ENCODE measurements at places on chromosomes 3 and 15.

- no peak for DNase-seq
These were observed 7.7 kb upstream of the KCTD6 start for GRCh38 chr3:58484045-58484721.

- DNase-seq = no peak
These were observed 61.6 kb downstream of the RAB7A start for GRCh38 chr3:128787256-128788253.

DNA sequence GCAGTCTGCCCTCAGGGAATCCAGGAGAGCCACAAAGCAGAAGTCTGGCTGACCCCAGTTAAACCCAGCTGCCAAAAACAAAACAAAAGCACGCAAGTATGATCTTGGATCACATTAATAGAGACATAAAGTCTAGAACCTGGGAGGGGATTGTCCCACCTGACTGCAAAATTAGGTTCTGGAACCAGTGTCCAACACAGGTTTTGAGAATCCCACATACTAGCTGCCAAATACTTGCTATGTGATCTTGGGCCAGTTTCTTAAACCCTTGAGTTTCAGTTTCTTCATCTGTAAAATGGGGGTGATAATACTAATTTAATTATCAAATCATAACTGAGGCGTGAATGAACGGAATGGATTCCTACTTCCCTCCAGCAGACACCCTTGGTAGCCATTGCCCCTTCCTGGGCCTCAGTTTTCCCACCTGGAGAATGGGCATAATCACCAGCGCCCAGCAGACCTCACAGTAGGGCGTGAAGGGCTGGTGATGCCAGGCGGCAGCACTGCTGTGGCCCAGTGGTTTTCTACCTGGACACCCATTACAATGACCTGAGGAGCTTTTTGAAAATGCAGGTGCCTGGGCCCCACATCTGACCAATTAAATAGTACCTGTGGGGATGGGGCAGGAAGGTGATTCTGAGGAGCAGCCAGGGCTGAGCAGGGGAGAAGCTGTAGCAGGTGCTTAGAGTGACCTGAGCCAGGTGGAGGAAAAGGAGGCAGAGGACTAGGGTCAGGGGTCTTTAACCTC is 32.2 kb downstream of the GRIP2 start:
- DNase-seq = no peak

DNA sequence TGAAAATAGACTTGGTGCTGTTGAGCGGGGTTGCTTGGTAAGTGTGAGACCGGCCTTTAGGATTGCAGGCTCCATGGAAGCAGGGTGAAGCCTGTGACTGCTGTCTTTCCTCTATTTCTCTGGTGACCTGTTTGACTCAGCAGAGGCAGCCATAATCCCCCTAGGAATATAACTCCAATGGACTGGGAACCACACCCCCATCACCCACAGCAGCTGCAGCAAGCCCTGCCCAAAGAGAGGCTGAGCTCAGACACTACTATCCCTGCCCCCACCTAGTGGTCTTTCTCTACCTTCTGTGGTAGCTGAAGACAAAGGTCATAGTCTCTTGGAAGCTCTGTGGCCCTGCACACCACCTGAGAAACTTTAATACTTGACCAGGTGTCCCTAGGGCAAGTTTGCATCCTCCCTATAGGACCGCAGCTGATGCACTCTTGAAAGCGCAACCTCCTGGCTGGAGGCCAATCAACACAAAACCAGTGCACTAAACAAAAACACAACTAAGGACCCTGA is 133.6 kb upstream of the MRPL3 start:
- no peak for DNase-seq

GRCh38 chr3:147008886-147009285 is 397.5 kb downstream of the ZIC4 start:
- no peak for DNase-seq

Data from left forelimb (tissue), 1 donor.